Left kidney (tissue), 8 donors: ENCODE measurements at places on chromosomes 3 and 15. TPM values are rescaled to one million over a fixed set of nuclear protein-coding genes. Genes with fewer than 3 reads are reported as not detected.

Gene IL5RA
- 0.73 TPM for polyA plus RNA-seq

Gene CHST2
- polyA plus RNA-seq = 19.6 TPM

Gene ZNF620
- polyA plus RNA-seq = 13.0 TPM

Gene NOX5
- polyA plus RNA-seq = 1.5 TPM

Gene ATP2B2
- 1.1 TPM for polyA plus RNA-seq

DNA sequence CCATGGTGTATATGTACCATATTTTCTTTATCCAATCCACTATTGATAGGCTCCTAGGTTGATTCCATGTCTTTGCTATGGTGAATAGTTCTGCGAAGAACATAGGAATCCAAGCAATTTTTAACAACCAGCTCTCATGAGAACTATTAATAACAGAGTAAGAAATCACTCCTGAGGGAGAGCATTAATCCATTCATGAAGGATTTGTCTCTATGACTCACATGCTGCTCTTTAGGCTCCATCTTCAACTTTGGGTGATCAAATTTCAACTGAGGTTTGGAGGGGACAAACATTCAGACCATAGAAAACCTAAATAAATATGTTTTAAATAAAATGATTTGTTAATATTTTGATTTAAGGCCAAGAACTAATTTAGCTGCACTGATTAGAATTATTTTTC lies 147.4 kb downstream of the NSUN3 start:
- no peak for DNase-seq

DNA sequence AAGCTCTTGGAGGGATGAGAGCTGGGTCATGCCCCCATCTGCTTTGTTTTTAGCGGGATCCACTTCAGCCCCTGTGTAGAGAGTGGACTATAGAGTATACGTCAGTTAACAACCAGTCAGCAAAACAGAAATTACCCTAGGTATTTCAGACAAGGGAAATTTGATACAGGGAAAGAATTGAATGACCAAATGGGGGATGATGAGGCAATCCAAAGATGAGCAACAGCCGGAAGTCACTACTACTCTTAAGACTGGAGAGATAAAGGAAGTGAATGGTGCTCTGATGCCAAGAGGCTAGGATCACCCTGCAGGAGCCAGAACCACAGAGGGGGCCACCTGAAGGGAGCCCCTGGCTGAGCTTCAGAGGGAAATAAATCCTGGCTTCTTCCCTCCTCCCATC lies 1.7 kb upstream of the GPR62 start:
- DNase-seq = no peak

DNA sequence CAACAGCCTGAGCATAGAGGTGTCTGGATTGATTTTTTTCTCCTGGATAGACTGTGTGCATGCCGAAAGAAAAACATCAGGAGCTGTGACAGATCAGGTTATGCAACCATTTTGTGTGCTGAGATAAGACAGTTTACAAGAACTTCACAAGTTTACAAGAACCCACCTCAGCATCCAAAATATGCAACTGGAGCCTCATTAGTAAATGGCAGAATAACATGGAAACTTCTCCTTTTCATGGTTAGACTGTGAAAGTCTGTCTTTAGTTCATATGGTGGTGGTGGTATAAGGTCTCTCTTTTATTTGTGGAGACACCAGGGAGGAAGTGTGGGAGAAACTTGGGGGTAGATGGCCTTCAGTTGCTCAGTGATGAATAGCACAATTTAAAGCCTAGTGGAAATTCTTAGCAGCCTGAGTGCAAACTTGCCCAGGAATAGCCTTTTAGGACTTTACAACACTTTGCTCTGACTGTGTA lies 3.7 kb upstream of the ZNF609 start:
- no peak for DNase-seq

DNA sequence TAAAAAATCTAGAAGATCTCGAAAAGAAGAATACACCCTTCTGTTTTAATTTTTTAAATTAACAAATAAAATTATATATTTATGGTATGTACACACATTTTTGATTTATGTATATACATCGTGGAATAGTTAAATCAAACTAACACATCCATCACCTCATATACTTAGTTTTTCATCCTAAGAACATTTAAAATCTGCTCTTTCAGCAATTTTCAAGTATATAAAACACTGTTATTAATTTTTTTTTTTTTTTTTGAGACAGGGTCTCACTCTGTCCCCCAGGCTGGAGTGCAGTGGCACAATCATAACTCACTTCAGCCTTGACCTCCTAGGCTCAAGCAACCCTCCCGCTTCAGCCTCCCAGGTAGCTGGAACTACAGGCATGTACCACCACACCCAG lies 32.8 kb upstream of the ACAP2 start:
- no peak for DNase-seq

DNA sequence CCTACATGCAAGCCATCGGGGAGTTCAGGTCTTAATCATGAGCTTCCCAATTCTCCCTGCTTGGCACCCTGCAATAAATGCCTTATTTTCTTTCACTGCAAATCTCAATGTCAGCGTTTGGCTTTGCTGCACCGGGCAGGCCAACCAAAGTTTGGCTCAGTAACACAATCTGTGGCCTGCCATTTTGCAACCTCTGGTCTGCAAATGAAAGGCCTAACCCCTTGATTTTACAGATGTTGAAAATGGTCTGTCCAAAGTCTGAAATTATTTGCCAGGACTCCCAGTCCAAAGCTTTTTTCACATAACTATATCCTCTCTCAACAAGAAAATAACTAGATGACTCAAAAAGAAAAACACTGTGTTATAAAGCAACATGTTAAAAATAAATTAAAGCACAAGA lies 34.0 kb upstream of the LEKR1 start:
- no peak for DNase-seq

GRCh38 chr3:111675846-111676210 lies 80.7 kb upstream of the ZBED2 start:
- DNase-seq = no peak
